ENCODE measurements at places on chromosomes 6 and 20.

GRCh38 chr20:40584130-40584809 lies 104.8 kb downstream of the MAFB start:
- DNase-seq, result no peak

DNA sequence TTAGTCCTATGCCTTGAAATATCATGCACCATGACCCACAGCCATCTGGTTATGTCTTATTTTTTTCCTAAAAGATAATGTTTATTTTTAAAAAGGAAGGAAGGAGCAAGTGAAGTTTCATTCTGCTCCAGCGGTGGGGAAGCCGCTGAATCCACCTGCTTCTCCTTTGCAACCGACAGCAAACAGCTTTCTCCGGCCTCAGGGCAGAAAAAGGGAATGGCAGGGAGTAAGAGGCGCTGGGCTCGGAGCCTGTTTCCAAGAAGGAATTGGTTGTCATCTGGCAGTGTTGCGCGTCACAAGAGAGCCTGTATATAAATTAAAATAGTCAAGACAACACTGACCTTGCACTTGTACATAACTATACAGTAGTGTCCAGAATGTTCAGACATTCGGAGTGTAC lies 14.2 kb downstream of the GFRA4 start:
- no peak for DNase-seq

DNA sequence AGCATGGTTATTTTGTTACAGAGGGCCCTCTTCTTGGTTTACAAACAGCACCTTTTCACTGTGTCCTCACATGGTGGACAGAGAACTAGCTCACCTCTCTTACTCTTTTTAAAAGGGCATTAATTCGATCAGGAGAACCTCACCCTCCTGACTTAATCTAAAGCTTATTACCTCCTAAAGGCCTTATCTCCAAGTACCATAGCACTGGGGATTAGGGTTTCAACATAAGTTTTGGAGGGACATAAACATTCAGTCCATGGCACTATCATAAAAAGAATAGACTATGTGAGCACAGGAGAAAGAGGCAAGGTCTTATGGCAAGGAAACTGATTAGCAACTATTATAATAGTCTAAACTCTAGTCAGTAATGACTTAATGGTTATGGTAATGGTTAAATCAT lies 736.2 kb upstream of the ADGRB3 start:
- no peak for DNase-seq

DNA sequence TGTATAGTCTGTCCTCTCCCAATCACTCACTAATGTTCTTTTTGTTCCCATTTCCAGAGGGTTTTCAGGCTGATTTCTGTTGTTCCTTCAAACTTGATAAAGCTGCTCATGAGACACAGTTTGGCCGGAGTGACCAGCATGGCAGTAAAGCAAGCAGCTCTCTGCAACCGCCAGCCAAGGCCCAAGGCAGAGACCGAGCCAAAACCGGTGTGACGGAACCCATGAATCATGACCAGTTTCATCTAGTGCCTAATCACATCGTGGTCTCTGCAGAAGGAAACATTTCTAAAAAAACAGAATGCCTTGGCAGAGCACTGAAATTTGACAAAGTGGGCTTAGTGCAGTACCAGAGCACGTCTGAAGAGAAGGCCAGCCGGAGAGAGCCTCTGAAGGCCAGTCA lies 14.8 kb upstream of the RPL7L1 start:
- no peak for DNase-seq

DNA sequence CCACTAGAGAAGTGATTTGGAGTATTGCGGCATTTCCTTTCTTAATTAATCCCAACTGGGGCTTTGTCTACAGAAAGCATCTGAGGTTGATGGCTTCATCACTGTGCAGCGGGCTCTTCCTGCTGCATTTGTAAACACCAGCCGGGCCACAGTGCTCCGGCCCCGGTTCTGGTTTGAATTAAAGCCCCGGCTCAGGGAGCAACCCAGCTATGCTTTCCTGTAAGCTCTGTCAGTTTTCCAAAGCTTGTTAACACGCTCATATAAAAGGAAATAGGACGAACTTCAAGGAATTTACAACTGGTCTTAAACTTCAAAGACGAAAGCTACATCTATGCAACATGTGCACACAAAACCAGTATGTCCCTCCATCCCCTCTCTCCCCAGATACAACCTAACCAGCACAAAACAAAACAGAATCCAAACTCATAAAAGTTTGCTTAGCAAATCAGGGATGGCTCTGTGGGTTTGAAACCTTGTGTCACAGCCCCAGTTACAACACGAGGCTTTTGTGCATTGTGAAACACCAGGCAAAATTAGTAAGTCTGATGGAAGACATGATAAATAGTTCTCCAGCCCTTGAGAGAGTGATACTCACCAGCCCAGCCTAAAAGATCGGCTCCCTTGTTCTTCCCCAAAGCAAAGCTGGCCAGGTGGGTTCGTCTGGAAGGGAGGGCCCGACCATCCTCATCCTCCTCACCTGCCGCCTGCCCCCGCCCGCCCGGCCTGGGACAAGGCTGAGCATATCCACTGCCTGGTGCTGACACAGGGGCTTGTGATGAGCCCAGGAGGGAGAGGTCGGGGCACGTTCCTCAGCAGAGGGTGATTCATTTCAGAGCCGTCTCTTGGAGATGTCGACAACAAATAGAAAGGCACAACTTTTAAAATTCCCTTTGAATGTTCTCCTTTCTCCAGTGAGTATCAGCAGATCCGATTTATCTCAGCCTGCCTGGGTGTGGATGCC lies 197.9 kb downstream of the TFAP2C start:
- DNase-seq, result no peak

DNA sequence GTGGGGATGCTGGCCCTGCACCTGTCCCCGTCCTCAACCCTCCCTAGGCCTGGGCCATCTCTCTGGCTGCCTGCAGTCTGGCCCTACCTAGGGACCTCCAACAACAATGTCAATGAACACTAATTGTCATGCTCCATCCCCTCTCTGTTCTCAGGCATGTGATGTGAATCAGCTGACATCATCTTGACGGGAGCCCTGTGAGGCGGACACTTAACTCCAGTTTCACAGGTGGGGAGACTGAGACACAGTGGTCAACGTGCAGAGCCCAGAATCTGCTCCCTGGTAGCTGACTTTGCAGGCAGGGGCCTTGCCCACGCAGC lies 762 bp upstream of the TCEA2 start:
- DNase-seq, result no peak

DNA sequence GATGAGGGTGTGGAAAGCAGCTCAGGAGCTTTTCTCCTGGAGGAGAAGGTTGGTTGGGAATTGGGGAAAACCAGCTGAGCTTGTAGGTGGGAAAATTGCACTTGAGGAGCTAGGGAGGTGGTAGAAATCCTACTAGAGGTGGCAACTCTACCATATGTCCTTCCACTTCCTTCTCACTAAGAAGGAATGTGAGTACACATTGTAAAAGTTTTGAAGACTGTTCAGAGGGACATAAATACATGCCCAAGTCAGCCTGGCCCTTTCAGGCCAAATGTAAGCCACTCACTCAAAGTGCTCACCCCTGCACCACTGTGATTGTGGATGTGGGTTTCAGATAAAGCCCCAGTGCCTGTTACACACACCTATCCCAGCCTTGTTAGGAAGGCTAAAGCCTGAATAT lies 290.5 kb upstream of the PLCB4 start:
- no peak for DNase-seq

- no peak for DNase-seq
Measured at GRCh38 chr6:157061770-157062594, 261.3 kb downstream of the TMEM242 start.

DNA sequence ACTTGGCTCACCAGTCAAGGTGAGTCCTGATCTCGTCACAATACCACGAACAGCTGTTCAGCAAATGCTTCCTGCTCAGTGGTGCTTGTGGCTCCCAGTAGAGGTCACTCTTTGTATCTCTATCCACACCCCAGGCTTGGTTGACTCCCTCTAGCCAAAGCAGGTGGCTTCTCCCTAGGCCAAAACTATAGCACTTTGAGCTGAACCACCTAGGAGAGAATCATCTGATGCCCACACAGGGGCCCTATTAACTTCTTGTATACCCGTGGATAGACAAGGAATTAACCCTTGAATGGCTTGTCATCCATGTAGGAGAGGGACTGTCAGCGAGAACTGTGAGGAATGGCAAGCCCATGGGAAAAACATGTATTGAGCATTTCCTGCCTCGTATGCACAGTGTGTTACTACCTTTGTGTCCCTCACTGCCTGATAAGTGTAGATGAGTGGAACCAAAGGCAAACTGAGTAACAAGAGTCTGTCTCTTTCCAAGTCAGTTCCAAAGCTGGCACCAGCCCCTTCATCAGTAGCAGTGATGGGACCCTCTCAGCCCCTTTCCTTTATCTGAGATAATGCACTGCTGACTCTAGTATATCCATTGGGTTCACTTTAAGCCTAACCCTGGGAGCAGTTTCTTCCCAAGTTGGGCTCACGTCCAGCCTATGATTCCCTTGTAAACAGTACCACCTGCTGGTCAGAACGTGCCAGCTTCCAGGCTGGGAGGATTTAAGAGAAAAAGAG lies 42.5 kb downstream of the EIF2S2 start:
- DNase-seq, result peak; percentile 28

GRCh38 chr6:166575205-166575604 lies 11.3 kb downstream of the RAMACL start:
- no peak for DNase-seq

DNA sequence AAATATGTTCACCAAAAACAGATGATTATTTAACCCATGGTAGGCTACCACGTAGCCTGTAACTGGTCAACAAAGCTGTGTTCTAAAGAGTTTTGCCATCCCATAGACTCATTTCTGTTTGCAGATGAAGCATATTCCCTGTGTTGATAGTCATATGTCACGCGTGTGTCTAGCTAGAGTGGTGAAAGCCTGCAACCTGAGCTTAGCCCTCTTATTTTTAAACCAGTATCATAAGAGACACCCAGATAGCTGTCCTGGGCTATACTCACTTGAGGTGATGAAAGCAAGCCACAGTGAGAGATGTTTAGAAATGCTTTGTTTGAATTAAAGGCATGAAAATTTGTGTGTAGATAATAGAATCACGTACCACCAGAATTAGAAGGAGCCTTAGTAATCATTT lies 307.8 kb downstream of the ZFAND3 start:
- no peak for DNase-seq

DNA sequence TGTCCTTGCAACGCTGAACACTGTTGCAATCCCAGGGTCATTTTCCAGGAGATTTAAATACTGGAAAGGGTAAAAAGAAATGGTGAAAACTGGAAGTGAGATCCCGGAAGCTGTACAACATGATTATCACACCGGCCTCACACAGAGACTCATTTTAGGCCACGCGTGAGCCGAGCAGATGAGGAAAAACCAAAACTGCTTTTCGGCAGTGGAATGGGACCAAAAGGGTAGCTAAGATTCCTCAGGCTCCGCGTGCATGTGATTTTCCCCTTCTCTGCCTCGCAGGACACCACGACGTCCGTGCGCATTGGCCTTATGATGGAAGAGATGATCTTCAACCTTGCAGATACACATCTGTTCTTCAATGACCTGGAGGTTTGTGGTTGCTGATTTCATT lies 213.7 kb downstream of the ZMYND8 start:
- no peak for DNase-seq

DNA sequence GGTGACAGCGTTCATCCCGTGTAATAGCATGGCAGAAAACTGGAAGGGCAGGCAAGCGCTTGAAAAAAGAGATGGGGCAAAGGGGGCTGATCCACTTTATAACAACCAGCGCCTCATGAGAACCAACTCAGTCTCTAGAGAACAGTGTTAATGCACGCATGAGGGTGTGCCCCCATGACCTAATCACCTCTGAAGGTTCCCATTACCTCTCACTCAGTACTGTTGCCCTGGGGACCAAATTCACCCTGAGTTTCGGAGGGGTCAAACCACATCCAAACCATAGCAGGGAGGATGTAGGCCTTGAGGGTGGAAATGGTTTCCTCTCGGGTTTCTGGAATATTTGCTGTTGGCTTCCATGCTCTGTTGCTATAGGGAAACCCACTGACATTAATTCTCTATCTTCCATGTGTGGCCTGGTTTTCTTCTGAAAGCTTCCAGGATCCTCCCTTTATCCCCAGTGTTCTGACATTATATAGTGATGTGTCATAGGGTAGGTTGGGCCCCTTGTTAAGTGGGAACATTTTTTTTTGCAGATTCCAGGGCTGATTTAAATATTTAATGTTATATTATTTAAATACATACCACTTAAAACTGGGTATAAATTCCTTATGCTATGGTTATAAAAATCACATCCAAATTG lies 65.2 kb downstream of the PPP1R14C start:
- no peak for DNase-seq

DNA sequence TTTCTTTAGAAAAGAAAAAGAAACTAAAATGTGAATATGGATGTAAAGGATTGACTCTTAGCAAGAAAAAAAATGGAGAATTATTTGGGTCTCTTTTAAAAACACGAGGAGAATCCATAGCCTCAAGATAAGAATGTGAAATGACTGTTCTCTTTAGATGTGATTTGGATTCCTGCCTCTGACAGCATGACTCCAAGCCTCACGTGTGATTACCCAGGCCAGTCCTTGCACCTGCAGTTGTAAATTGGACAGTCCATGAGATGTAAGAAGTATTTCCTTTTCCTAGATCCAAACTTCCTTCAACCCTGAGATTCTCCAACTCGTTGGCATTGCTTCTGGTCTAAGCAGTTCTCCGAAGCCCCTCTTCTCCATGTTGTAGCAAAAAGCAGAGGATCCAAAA lies 31.9 kb downstream of the SLC2A12 start:
- DNase-seq, result no peak

GRCh38 chr20:11267131-11267761 lies 593.4 kb upstream of the JAG1 start:
- no peak for DNase-seq

DNA sequence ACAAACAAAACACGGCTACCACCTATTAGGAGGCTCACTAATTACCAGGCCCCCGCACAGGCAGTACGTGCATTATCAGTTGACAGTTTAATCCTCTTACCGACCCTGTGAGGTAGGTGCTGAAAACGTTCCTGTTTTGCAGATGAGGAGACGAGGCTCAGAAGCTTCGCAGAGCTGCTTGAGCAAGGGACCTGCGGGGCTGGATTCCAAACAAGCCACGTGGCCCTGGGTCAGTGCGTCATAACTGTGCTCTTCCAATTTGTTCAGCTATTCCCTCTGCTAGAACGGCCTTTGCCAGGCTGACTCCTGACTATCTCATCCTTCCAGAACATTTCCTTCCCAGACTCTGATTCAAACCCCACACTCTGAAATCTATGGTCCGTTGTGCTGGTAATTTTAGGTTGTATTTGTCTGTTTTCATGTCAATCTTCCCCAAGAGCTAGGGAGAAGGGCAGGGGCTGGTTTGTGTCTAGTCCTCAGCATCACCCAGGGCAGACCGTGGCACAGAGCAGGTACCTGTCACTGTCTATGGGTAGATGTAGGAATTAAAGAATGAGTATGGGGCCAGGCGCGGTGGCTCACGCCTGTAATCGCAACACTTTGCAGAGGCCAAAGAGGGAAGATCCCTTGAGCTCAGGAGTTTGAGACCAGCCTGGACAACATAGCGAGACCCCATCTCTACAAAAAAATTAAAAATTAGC lies 28.8 kb upstream of the TLDC2 start:
- no peak for DNase-seq

Measured in stimulated activated CD4-positive, alpha-beta T cell treated with anti-CD3 and anti-CD28 coated beads, TNF-alpha, amount 100 ng/mL, for 48 hours (primary cell).